ENCODE measurements at places on chromosomes 6 and 20.
A peak's percentile ranks its signal among the peaks of the same experiment; 100 is the strongest.

- DNase-seq, result no peak
Observed at GRCh38 chr6:27765028-27765590, 147.1 kb downstream of the OR2B2 start.

GRCh38 chr6:131638013-131638412 is 911 bp downstream of the ENPP3 start:
- DNase-seq, result no peak

DNA sequence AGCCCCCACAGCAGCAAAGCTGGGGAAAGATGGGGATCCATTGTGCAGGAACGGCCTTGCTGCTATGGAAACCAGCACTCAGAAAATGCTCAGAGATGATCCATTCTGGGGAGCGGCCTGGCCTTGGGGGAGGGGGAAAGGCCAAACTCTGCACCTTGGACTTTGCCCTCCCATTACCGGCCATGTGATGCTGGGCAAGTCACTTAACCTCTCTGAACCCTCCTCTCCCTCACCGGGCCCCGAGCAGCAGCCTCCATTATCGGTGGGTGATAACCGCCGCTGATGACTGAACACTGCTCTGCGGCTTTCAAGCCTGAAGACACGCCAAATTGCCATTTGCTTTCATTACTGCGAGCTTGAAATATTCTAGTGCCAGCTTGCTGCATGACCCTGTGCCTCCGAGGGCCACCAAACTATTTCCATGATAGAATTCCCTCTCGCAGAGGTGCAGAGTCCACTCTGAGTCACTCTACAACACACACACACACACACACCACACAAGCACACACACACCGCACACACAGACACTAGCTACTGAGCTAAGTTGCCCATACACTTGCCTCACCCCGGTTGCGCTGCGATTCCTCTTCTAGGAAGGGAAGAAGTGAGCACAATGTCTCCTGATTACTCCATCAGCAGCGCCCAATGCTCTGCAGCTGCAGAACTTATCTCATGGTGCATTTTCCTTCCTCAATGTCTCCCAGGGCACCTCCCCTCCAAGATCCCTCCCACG is 20.6 kb upstream of the SIRPA start:
- no peak for DNase-seq

DNA sequence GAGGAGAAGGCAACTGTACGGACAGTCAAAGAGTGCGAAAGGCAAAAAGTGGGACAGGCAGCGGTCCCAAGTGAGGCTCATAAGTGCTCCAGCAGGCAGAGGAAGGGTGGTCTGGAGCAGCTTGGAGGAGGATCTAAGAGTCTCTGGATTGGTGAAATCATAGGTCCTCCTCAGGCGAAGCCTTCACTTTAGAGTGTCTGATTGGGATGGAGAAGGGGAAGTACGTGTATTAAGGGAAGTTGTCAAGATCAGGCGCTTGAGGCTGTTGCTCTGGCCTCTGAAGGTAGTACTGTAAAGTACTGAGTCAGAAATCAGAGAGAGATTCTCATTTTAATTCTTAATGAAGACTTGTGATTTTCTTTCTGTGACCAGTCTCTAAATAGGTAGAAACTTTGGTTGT is 185.6 kb downstream of the KIF16B start:
- no peak for DNase-seq

DNA sequence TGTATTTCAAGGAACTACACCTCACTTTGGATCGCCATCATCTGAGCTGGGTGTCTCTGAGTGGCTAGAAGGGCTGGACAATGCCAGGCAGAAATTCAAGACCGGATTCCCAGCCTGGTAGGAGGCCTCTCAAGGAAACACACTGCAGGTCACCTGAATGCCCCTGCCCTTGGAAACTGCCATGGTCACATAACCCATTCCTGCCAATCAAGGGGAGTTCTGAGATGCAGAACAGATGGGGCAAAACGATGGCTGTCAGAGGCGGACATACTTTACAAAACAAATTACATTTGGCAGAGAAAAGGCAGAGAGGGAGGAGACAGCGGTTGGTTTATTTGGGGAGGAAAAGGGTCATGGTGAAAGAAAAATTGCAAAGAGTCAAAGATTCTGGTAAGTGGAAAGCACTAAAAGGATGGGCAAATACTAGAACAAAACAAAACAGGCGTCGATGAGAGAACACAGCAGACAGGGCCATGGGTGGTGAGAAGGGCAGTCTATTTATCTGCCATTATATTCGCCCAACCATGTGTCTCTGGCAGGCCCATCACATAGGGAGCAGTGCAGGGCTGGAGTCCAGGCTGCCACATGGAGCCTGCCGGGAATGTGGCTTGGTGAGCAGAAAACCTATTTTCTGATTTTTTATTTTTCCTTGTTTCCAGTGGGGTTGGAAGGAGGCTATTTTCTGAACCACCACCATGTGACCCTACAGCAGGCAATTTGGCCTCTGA is 13.5 kb downstream of the BEND3 start:
- DNase-seq, result no peak

- DNase-seq, result no peak
Observed at GRCh38 chr20:3246682-3247081, 7.7 kb upstream of the SLC4A11 start.

- no peak for DNase-seq
Observed at GRCh38 chr6:56851074-56851473, 103.8 kb upstream of the BEND6 start.

DNA sequence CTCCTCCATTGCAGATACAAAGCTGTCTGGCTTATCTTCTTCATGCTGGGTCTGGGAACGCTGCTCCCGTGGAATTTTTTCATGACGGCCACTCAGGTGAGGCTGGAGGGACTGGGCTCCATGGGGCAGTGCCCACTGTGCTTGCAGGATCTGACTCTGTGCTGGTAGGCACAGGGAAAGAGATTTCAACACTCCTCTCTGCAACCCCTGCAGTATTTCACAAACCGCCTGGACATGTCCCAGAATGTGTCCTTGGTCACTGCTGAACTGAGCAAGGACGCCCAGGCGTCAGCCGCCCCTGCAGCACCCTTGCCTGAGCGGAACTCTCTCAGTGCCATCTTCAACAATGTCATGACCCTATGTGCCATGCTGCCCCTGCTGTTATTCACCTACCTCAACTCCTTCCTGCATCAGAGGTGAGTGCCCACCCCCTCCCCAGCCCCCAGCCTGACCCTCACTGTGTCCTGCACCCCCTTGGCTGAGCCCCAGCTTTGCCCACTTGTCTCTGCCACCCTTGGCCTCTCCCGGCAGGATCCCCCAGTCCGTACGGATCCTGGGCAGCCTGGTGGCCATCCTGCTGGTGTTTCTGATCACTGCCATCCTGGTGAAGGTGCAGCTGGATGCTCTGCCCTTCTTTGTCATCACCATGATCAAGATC is 6.1 kb downstream of the SLC29A1 start:
- DNase-seq, result no peak

DNA sequence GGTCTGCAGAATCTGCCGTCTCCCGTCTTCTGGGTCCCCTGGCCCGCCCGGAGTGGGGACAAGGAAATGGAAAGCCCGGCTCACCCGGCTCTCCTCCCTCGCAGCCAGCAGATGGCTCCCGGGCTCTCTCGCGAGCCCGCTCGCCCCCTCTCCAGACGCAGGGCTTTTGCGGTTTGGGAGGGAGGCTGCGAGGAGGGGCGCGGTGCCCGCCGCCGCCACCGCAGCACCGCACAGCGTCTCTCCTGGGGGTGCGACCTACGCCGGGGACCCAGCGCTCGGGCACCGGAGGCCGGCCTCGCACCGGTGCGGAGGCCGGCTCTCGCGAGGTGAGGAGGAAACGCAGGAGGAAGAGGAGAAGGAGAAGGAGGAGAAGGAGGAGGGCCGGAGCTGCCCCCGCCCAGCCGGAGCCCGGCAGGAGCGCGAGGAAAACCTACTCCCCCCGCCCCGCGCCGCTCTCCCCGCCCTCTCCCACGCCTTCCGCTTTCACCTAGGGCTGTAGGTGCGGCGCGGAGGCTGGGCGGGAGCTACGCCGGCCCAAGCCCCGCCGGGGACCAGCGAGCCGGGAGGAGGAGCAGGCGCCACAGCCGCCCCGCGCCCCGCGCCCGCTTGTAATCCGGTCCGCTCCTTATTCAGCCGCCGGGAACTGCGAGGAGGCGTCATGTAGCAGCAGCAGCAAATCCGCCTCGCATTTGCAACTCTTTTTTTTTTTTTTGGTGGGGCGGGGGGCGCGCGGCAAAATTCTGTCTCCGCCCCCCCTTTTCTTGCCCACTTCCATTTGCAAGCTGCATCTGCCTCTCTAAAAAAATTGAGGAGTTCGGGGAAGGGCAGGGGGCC is at the start of gene CARMIL1:
Gene CARMIL1, plus strand, starts transcription at position 461 of the 834 bp plus-strand sequence. CDS start 422 bp downstream, outside the sequence.
- peak; percentile 85 for DNase-seq

GRCh38 chr20:50578061-50578777 is 68.0 kb downstream of the PTPN1 start:
- no peak for DNase-seq

- no peak for DNase-seq
Observed at GRCh38 chr20:45402946-45403345, 5.1 kb upstream of the DBNDD2 start.

GRCh38 chr6:90103056-90103800 is 193.4 kb downstream of the BACH2 start:
- no peak for DNase-seq

DNA sequence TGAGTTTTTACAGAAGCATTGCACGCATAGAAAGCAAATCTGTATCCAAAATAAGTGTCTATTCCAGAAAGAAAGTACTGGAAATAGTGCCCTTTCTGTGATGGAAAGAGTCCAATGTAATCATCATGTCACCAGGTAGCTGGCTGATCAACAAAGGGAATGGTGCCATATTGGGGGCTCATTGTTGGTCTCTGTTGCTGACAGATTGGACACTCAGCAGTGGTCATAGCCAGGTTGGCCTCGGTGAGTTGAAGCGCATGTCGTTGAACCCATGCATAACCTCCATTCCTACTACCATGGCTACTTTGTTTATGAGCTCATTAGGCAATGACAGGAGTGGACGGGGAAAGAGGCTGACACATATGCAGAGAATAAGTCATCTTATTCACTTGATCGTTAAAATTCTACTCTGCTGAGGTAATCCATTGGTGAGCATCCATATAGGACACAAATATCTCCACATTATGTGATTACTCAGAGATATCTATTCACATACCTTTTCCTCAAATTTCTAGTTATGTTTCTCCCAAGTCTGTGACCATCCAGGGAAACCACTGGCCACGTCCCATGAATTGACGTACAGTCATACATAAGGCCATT is 560.5 kb downstream of the HAO1 start:
- no peak for DNase-seq

- no peak for DNase-seq
Observed at GRCh38 chr6:11413728-11414127, 123.8 kb upstream of the TMEM170B start.

GRCh38 chr6:1091900-1092299 is 220.0 kb upstream of the FOXQ1 start:
- no peak for DNase-seq

DNA sequence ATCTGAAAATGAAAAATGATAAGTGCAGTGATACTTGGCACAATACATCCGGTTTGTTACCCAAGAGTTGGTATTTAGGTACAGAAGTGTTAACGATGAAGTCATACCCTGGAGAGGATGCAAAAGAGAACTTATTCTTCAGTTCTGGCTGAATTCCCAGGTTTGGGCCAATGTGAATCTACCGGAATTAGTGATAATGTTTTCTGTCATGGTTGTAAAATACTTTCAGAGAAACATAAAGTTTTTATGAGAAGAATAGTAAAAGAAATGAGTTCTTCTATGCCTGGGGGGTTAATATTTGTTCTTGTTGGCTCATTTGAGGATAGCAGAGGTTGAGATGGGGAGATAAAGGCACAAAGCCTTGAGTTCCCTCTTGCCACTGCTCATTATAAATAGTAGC is 509.9 kb upstream of the POU3F2 start:
- DNase-seq, result no peak

- peak; percentile 47 for DNase-seq
Observed at GRCh38 chr6:54204921-54205591, 93.8 kb downstream of the MLIP start.

DNA sequence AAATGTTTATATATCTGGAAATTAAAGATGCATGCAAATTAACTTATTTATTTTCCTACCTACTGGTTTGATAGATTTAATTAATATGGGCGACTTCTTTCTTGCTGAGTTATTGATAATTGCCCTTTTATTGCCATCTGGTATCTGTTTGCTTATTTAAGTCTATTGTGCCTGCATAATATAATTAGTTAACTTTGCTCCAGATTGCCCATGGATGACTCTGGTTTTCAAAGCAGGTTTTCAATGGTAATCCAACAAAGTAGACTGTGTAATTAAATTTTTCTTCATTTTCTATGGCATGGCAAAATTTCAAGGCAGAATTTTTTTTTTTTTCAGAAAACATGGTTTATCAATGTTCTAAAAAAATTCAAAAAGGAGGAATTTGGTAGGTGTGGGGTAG is 1092.0 kb downstream of the GRIK2 start:
- peak; percentile 59 for DNase-seq

- DNase-seq, result no peak
Observed at GRCh38 chr6:2157441-2158127, 87.8 kb downstream of the GMDS start.

DNA sequence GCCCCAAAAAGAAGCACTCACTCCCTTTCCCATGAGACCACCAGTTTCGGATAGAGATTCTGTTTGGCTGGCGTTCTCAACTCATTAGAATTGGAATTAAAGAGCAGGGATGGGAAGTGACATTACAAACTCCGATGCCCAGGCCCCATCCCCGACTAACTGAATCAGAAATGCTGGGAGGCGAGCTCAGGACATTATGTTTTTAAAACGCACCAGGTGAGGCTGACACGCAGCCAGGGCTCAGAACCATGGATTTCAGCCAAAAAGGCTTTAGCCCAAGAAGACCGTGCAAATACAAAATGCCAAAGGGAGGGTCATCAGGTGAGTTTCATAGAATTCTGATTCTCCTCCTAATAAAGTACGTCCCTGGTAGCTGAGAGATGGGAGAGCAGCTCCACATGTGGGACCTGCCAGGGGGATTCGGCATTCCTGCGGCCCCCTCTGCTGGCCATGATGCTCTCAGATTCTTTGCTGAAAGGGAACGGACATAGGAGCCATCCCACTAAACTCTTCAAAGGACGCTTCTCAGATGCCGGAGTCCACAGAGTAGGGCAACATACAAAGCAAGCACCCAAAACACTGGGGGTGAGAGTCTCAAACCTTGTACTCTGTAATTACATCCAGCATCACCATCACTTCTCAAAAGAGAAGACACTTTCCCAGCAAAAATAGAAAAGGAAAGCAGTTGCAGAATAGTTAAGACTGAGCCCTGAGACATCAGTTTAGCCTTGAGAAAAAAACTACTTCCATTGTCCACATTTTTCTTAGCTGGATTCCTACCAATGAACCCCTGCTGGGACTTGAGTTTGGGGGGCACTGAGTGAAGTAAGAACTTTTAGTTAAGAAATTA is 205.2 kb downstream of the BMP7 start:
- peak; percentile 47 for DNase-seq

DNA sequence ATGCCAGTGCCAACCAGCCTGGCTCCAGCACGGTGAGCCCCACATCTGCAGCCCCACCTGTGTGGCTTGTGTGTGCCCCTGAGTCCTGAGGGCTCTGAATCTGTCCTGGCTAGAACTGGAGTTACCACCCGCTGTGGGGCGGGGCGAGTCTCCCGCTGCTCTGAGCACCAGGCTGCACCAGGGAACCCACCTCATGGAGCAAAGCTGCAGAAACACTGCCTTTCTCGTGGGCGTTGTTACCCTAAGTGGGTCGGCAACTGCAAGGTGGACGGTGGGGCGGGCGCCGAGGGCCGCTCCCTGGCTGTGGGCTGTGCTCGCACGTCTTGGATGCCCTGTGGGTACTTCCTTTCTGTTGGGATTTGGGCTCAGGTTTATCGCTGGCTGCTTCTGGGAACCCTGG is 12.7 kb upstream of the ZBTB46 start:
- no peak for DNase-seq

Data from SK-N-DZ (cell line).